ENCODE measurements at places on chromosomes 6 and 20. TPM values are rescaled to one million over a fixed set of nuclear protein-coding genes. Genes with fewer than 3 reads are reported as not detected.

DNA sequence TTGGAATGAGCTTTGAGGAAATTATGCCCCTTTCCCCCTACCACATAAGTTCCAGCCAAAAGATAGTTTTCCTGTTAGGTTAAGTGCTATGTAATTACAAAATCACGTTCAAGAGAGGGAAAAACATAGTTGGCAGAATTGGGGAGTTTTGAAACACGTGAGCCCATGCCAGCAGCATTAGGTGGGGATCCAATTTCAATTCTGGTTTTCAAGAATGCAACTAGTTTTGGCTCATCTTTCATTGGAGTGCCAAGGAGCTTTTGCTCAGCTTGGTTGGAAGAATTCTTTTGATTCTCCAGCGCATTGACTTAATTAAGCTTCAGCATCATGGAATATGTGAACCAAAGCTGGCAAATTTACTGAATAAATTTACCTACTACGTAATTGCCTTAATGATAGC, 95.9 kb downstream of the SAMD5 start:
- no peak for DNase-seq

GRCh38 chr6:20574355-20574754, 40.1 kb downstream of the CDKAL1 start:
- no peak for DNase-seq

DNA sequence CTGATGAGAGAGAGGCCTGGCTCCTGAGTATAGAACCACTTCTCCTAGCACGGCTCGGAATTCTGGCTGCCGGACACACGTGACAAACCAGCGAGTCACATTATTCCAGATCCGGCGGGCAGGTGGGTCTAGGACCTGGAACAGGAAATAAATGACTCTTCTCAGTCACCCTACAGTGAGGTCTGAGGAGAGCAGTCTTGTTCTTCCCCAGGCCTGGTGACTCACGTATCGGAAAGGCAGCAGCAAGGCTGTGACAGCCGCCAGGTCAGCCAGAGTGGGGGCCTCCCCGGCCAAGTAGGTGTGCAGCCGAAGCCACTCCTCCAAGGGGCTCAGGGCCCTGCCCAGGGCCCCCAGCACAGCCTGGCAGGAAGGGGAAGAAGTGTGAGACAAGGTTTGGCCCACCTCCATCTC, 2.8 kb downstream of the VARS1 start:
- no peak for DNase-seq

The ZSCAN23 gene
- 1.2 TPM for total RNA-seq
